Mesothelial cell of epicardium (in vitro differentiated cells): ENCODE measurements at places on chromosomes 4 and X. TPM values are rescaled to one million over a fixed set of nuclear protein-coding genes. Genes with fewer than 3 reads are reported as not detected.

DNA sequence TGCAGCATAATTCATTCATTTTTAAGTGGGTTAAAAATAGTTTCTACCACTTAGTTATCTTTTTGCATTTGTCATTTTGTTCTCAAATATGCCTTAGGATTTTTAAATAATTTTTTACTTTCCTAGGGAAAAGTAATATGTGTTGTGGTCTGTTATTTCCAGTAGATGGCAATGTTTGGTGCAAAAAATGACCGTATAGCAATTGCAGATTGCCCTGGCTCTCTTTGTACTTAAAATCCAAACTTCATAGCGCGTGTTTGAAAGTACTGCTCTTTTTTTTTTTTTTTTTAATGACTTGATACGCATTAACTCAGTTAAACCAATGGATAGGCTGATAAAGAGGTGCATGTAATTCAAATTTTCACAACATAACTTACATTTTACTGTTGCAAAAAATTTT is 74.4 kb upstream of the RBMX start:
- DNase-seq = no peak

The MOB1B gene
- total RNA-seq = 35.3 to 36.9 TPM (median 36.2 TPM) in 3 replicates

GRCh38 chr4:98673978-98674377 is 15.6 kb upstream of the TSPAN5 start:
- no peak for DNase-seq

GRCh38 chrX:72609313-72609712 is 36.7 kb upstream of the HDAC8 start:
- no peak for DNase-seq

The SHROOM3 gene
- total RNA-seq = 57.1 to 62.7 TPM (median 58.4 TPM) in 3 replicates

GRCh38 chr4:103449296-103450023 is 251.3 kb upstream of the CENPE start:
- DNase-seq = no peak

GRCh38 chr4:75255261-75255660 is 258.9 kb downstream of the RCHY1 start:
- DNase-seq = no peak

The PGK1 gene
- total RNA-seq = 243 to 269 TPM (median 259 TPM) in 3 replicates

DNA sequence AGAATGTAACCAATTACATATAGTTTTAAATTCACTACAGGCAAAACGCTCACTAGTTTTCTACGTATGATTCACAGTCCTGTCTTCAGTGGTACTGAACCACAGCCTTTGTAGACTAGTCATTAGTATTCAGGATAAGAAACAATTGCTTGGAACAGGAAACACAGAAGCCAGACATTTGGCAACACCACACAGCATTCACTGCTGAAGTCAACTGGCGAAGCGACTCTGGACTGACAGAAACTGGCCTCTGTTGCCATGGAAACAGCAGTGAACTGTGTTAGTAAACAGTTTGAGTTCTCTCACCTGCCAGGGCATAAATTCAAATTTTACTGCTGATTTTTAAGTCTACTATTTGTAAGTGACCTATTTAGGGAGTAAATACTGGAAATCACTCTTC is 57.6 kb downstream of the MAPK10 start:
- no peak for DNase-seq

The TACC3 gene
- total RNA-seq = 38.9 to 45.3 TPM (median 44.4 TPM) in 3 replicates

- DNase-seq = no peak
Measured at GRCh38 chrX:6821730-6822129, 286.8 kb upstream of the VCX3A start.

DNA sequence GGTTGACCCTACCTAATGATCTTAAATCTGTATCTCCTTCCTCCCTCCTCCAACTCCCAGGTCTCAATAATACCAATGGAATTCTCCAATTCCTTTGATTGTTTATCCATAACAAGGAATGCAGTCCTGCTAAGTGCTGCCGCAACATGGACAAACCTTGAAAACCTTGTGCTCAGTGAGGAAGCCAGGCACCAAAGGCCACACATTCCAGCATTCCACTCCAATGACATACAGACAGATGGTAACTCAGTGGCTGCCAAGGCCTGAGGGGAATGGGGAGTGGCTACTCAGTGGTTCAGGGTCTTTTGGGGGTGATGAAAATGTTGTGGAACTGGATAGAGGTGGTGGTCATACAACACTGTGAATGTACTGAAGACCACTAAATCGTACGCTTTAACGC is 10.4 kb downstream of the HAUS7 start:
- no peak for DNase-seq

The CXorf65 gene
- total RNA-seq = not detected in 3 replicates

DNA sequence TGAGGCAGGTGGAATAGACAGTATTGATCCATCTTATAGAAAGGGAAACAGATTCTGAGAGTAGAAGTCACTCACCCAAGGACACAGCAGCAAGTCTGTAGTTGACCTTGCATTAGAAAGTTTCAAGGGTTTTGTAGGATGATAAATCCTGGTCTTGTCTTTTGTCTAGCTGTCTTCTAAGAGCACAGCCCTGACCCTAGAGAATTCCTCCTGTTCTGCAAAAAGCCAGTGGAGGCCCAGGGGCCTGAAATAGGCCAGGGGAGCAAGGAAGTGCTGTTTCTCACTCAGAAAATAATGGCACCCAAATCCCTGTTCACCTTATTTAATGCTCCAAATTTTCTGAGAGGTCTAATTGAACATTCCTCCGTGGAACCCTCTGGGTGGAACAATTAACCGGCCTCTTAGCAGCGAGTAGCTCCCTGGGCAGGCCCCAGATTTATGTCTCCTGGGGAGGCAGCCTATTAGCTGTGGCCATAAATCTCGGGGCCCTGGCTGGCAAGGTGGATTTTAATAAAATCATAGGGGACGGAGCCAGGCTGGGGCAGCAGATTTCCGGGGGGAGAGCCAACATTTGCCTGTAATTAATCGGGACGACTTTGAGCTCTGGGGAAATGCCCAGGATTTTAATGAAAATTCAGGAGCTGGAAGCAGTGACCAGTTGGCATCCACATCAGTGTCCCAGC is 49.2 kb upstream of the MSX1 start:
- no peak for DNase-seq
